Smooth muscle cell of the brain vasculature (primary cell): ENCODE measurements at places on chromosomes 2 and 18.

DNA sequence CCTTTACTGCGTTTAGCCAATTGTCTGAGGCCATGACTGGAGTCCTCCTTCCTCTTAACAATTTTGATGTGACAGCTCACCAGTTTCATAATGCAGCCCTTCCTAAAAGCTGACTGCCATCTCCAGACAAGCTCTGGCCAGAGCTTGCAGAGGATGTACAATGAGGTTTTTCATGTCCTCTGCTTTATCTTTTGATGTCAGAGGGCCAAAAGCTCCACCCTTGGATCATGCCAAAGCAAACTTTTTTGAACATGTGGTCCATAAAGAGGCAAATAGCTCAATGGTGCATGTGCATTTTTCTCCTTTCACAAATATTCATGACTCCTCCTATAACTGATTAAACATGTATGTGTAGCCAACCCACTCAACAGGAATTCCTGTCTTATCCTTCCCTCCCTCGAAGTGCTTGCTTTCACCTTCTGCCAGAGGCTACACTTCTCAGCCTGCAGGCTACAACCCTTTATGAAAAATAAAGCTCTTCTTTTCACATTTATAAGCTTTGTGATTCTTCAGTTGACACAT, 266.2 kb downstream of the FBXO15 start:
- DNase-seq = no peak

DNA sequence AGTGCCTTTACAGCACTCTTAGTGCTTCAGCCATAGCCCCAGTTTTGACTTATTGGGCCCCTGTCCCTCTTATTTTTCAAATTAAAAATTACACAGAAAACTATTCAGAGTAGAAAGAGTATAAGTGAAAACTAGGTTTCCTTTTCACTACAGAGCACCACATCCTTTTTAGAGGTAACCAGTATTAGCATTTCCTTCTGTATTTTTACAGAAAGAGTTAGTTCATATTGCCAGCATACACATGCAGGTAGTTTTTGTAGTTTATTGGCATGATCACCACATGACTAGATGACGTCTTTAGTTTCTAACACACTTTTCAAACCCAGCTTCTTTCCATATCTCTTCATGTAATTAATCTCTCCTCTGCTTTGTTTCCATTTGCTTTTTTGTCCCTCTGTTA, 66.4 kb downstream of the UBE2E3 start:
- DNase-seq = no peak

- no peak for DNase-seq
Observed at GRCh38 chr2:16348821-16349515, 316.7 kb downstream of the CYRIA start.

DNA sequence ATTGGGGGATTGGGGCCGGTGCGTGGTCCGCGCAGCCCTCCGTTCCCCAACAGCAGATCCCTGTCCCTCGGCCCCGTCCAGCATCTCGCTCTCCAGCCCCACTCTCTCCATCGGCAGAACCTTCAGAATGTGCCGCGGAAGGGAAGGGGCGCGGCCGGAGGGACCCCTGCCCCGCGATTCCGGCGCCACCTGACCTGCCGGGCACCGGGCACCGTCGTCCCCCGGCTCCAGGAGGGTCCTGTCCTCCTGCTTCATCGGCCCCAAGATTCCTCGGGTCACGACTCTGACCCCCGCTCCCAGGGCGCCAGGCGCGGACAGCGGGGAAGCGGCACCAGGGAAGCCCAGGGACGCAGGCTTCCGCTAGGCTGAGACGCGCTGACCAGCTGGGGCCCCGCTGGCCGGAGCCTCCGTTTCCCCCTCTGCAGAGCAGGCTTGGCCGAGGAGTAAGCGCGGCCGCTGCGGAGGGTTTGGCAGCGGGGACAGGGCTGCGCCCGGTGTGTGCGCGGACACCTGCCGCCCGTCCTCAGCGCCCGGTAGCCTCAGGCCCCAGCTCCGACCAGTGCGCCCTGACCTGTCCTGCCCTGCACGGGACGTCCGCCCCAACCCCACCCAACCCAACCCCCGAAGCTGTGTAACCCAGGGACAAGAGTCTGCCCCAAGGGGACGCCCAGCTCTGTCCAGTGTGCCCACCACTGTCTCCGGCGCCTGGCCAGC, 16.8 kb upstream of the BOK start:
- no peak for DNase-seq

GRCh38 chr2:219250049-219250781, 2.8 kb upstream of the TUBA4B start:
- no peak for DNase-seq

DNA sequence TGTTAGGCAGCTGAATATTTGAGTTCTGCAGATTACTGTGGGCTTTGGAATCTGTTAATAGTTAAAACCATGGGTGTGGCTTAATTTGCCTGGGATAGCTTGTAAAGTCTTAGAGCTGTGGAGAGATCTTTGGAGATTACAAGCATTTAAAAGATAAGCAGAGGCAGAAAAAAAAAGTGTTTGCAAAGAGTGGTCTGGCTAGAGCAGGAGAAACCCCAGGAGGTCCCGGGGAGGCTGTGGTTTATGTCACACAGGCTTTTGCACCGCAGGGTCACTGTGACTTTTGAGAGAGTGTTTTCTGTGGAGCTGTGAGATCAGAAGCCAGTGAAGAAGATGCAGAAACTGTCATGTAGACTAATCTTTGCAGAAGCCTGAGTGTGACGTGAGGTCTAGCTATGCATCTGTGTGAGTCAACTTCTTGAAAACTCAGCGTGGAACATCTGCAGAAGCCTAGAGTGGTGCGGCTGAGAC, 49.0 kb downstream of the SETBP1 start:
- peak; percentile 80 for DNase-seq

DNA sequence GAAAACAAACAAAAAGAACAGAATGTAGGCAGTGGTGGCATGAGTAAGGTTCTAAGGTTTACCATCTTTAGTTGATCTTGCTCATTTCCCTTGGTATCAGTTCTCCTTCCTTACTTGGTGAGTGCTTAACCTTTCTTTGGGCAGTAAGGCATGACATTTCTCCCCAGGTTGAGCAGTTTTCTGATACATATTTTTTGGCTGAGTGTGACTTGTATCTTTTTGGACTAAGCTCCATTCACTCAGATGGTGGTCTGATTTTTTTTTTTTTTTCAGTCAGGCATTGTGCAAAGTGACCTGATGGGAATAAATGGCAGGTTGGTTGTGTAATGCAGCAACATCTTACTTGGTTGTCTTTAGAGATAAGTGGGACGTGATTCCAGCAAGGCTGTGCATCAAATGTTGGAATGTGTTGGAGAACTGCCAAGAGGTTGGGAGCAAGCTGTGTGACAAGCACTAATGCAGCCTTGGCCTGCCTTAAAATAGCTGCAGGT, 15.1 kb downstream of the SPTBN1 start:
- DNase-seq = no peak

DNA sequence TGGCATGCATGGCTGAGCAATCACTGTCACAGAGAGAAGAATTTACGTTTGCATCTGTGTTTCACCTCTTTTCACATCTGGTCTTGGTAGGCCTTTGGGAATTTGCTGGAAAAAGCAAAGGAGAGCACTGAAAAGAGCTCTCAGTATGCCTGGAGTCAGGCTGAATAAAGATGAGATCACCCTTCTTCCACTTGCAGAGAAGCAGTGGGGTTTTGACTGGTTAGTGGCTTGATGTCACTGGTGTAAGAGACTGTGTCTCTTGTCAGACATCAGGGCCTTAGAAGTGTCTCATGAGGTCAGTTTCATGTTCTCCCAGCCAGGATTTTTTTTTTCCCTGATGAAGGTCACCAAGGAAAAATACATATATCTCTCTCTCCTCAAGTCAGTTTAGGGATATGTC, 353.8 kb downstream of the INSIG2 start:
- no peak for DNase-seq

DNA sequence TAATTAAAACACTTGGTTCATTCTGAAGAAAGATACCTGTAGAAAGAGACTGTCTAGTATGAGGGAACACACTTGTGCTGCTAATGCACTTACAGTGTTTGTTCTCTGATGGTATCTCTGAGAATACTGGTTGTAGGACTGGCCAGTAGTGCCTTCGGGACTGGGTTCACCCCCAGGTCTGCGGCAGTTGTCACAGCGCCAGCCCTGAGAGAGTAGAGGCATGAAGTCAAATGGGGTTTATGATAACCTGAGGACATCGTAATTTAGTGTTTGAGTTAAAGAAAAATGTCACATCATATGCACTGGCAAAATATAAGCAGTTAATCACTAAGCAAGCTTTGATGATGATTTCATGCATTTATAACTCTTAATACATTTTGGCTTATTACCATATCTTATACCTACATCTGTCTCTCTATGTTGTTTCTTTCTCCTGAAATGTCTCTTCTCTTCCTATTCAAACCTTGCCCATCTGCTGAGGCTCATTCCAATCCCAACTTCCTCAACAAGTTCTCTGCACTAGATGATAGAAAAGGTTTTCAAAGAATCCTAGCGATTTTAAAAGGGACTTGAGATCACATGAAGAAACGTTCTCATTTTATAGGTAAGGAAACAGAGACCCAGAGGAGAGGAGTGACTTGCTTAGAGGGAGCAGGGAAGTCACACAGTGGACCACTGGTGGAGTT, 50.2 kb downstream of the ATIC start:
- no peak for DNase-seq

DNA sequence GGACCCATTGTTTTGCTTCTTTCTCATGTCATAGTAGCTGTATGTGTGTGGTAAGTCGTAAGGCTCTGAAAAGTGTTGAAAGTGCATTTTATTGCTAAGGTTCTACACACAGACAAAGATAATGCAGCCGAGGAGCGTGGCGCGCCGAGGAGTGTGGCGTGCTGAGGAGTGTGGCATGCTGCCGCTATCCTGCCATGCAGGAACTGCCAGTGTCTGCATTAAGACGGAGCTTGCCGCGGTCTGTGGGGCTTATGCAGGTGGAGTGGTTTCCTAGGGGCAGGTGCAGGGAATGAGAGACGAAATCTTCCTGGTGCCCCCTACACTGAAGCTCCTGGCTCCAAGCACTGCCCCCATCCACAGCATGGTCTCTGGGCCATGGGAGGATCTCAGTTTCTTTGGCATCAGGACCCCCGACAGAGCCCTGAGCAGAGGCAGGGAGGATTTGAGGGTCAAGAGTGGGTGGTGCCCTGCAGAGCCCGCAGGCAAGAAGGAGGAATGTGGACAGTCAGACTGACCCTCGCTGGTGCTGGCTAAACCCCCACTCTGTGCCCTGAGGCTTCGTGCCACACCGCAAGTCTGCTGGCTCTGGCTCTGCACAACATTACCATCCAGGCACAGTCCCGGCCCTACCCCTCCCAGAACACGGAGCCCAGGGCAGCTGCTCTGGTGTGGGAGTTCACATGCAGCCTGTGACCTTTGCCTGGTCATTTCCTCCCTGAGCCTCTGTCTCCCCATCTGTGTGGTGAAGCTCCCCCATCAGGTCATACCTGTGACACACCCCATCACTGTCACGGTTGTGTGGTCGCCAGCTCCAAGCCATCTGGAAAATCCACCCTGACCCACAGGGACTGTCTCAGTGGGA, 3.2 kb downstream of the SNED1 start:
- no peak for DNase-seq

DNA sequence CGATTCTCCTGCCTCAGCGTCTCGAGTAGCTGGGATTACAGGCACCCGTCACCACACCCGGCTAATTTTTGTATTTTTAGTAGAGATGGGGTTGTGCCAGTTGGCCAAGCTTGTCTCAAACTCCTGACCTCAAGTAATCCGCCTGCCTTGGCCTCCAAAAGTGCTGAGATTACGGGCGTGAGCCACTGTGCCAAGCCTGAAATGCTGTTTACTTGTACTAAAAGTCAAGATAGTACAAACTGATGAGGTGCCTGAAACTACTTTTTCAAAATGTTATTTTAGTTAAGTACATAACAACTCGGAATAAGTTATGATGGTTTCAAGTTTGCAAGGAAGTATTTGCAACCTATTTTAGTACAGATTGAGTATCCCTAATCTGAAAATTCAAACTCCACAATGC, 85.7 kb downstream of the CEP192 start:
- no peak for DNase-seq

DNA sequence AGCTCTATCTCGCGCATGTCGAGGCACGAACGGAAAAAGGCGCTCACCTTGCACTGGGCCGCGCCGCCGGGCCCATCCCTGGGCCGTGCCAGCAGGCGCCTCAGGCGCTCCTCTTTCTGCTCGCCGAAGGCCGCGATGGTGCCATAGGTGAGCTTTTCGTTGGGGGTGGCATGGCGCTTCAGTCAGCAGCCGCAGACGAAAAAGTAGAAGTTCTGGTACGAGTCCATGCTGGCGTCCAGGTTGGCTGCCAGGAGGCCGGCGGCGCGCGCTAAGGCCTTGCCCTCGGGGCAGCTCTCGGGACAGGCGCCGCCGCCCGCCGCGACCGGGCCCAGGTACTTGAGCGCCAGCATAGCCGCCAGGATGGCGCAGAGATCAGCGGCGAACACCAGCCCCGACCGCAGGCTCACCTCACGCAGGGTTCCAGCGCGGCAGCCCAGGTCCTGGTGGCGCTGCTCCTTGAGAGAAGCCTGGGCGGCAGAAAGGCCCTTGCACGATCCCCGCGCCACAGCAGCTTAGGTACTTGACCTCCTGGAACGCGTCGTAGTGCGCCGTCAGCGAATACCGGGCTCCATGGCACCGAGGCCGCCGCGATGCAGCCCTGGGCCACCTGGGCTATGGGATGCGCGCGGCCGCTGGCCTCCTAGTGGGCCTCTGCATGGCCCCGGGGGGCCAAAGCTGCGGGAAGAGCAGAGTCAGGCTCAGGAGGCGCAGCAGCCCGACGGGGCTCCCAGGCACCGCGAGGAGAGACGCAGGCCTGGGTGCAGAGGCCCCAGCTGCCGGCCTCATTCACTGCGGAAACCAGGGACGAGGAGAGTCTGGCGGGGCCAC, 12.8 kb downstream of the ALPG start:
- no peak for DNase-seq

GRCh38 chr2:206389164-206389563, 54.2 kb upstream of the ADAM23 start:
- no peak for DNase-seq

GRCh38 chr2:18833941-18834340, 244.6 kb upstream of the NT5C1B start:
- DNase-seq = no peak

- DNase-seq = no peak
Observed at GRCh38 chr2:63893163-63893562, 51.5 kb downstream of the UGP2 start.

- no peak for DNase-seq
Observed at GRCh38 chr2:217996361-217996760, 6.4 kb downstream of the TNS1 start.

DNA sequence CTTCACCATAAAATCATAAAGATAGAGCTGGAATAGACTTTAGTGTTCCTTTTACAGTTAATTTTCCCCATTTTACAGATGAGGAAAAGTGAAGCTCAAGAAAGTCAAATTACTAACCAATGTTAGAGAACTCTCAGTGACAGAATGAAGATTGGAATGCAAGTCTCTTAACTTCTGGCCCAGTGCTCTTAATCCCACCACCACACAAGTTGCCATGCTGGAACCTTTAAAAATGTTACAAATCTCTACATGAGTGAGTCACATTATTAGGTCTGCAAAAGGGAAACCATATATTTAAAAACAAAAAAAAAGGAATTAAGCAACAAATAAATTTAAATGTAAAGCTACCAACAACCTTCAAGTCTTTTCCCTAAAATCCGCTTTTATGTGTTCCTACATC, 3.5 kb downstream of the NCKAP1 start:
- DNase-seq = no peak

DNA sequence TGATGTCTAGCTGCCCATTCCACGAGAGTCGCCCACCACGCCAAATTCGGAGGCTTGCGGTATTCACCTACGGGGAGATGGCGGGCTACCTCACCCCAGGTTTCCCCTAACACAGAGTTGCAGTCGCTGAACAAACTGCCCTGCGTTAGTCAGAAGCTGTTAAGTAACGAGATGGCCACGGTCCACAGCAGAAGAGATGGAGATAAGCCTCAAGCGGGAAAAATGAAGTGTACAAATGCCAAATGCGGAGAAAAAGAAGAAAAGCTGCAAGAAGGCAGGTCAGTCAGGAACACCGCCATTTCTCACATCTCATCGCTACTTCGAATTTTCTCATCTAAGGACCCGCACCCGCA, 425 bp downstream of the ASB3 start:
- no peak for DNase-seq
